COLO829 (cell line): ENCODE measurements at places on chromosomes 11 and 22.

DNA sequence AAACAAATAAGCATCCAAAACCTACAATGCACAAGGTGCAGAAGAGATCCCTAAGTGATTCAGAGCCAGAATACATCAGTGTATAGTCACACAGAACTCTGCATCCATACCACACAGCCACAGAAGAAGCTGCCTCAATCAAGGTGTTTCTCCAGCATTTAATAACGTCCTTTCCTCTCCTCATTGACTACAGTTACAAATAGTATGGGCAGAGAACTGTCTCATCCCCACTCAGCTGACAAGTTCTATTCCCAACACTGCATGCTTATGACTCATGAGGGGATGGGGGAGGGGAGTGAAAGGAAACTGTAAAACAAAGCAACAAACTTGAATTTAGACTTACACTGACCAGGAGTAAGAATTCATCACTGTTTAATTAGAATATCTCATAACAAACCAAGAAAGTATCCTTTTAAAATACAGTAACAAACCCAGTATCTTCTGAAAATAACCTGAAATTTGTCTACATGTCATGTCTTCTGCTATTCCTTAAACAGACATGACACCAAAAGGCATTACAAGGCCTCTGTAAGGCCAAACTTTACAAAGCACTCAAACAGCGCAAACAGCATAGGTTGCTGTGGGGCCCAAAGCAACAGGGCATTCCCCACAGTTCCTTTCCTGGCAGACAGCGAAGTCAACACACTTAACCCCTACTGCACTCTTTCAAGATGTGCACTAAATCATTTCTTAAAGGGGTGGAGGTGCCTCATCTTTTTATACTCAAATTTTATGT, 29.3 kb downstream of the CELF1 start:
- peak; percentile 87 for DNase-seq

- DNase-seq = no peak
Observed at GRCh38 chr11:41921746-41922390, 462.4 kb upstream of the LRRC4C start.

GRCh38 chr11:16859651-16860050, 121.2 kb downstream of the C11orf58 start:
- no peak for DNase-seq

- DNase-seq = no peak
Observed at GRCh38 chr11:77522215-77522614, 48.3 kb upstream of the PAK1 start.

GRCh38 chr22:31995046-31995445, 48.0 kb upstream of the SLC5A1 start:
- no peak for DNase-seq

DNA sequence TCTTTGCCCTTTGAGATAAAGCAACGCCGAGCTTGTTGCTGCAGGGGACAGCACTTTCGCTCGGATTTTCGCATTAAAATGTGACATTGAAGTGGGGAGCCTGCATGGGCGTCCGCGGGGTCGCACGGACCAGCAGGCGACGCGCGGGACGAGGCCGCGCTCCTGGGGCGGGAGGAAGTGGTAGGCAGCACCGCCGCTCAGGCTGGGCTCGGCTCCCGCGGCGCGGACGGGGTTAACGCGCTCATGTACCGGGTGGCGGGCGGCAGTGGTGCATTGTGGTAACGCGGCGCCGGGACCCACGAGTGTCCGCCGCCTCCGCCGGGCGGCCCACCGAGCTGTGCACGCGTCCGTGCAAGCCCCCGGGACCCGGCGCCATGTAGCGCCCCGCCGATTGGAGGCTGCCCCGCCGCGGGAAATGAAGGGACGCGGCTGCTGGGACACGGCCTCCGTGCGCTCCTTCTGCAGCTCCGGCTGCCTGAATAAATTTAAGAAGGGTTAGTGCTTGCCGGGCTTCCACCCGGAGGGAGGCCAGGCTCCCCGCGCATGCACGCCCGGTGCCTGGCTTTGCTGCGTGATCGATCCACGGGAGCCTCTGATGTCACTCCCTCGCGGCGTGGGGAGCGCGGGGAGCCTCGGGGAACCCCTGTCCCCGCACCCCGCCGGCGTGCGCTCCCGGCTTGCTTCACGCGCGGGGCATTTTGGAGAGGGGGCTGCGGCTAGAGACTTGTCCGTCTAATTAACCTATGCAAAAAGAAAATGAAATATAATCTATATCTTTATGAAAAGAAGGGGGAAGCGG, 127.7 kb downstream of the OSBP2 start:
- no peak for DNase-seq

DNA sequence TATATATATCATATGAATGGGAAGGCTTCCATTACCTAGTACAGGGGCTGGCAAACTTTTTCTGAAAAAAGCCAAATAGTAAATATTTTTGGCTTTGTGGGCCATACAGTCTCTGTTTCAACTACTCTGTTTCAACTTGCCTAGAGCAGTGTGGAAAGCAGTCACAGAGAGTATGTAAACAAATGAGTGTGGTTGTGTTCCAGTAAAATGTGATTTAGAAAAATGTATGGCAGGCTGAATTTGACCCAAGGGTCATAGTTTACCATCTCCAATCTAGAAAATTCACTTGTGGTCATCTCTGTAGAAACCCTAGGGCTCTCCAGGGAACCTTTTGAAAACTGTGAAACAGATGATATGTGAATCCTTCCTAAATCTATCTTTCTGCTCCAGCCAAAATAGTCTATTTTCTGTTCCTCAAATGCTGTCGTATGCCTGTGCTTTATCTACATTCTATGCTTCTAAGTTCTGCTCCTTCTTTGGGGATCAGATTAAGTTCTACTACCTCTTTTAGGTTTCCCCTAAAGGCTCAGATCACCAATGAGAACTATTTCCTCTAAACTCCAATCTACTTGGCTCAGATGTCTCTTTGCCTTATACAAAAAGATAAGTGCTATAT, 356.2 kb downstream of the METTL15 start:
- no peak for DNase-seq

GRCh38 chr11:22556381-22556780, 69.2 kb downstream of the FANCF start:
- DNase-seq = no peak

DNA sequence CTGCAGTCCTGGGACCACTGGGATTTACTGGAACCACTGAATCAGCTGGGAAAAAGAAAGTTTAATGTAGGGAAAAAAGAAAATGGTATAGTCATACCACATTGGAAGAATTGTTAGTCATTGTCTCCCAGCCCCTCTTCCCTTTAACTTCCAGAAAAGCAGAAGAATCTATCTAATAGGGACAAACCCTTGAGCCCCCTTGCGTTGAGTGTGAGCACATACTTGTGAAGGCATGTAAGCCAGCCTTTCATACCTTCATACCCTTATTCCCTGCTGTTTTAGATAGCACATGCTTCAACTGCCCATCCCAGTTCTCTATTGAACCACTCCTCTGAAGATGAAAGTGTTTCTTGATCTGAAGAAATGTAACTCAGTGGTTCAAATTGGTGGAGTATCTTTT, 6.6 kb downstream of the TREH start:
- no peak for DNase-seq

- no peak for DNase-seq
Observed at GRCh38 chr11:88478136-88478815, 140.7 kb upstream of the CTSC start.

GRCh38 chr11:94869186-94869585, 101.0 kb downstream of the AMOTL1 start:
- DNase-seq = no peak

- DNase-seq = no peak
Observed at GRCh38 chr11:122592641-122593040, 62.9 kb upstream of the UBASH3B start.

DNA sequence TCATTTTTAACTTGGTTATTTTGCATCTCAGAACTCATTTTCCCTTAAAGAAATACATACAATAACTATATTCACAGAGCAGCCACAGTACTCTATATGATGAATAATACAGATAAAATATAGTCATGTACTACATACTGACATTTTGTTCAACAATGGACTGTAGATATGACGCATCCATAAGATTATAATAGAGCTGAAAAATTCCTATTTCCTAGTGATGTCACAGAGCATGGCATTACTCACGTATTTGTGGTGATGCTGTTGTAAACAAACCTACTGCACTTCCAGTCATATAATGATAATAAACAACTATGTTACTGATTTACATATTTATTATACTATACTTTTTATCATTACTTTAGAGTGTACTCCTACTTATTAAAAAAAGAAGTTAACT, 38.7 kb downstream of the NARS2 start:
- DNase-seq = no peak

DNA sequence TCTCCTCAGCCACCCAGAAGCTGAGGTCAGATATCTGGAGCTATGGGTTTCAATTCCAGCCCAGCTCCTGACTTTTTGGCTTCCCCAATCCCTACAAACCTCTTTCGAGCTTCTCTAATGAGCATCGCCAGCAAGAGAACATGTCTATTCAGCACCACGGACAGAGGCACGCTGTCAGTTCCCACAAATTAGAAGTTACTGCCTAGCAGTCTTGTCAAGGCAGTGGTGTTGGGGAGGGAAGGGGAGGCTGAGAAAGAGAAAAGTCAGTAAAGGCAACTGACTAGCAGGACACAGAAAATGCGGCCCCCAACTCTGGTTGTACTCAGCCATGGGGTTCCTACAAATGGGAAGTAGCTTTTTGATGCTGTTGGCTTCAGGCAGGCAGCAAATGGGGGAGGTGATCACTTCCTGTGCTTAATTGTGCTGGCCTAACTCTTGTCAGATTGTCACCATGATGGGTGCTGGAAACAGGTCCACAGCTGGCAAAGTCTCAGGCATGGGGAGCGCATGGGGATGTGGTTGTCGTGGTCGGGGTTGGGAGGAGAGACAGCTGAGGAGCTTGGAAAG, 205.9 kb downstream of the ST3GAL4 start:
- peak; percentile 42 for DNase-seq

DNA sequence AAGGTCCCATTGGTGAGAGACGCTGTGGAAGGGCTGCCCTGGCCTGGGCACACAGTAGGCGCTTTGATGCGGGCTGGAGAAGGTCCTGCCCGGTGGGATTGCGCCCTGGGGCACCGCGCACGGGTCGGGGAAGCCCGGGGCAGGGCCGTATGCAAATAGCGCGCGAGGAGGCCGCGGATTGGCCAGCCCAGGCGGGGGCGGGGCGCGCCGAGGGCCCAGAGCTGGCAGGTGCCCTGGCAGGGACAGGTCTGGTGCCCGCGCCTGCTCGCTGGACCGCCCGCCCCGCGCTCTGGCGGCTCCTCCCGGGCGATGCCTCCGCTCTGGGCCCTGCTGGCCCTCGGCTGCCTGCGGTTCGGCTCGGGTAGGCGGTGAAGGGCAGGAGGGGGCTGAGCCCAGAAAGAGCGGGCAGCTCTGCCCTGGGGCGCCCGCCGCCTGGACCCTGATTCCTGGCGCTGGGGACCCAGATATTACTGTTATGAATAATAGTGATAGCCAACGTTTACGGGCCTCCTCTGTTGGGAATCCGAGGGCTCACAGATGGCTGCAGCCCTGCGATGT, at the start of gene UPK3A:
Gene UPK3A (plus strand): TSS at position 245 of the 558 bp plus-strand sequence. CDS start 65 bp downstream, at position 310.
- DNase-seq = no peak

DNA sequence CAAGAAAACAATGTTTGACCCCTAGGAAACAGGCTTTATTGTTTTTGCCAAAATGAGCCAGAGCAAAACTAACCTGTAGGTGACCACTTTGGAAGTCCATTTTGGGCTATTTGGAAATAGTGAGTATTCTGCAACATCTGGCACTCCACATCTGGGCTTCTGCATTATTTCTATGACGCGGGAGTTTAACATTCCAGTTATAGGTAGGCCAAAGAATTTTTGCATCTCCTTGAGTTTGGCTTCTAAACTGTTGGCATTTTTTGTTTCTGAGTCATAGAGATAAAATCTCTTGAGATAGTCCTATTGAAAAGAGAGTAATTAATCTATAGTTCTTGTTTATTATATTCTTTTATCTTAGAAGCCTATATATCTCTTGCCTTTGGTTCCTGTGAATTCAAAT, 2.9 kb downstream of the MMP7 start:
- no peak for DNase-seq

- DNase-seq = no peak
Observed at GRCh38 chr11:103453915-103454709, 344.9 kb downstream of the DYNC2H1 start.

- no peak for DNase-seq
Observed at GRCh38 chr11:108985945-108986279, 321.0 kb downstream of the DDX10 start.

- DNase-seq = peak; percentile 74
Observed at GRCh38 chr22:41285441-41285819, 557 bp downstream of the RANGAP1 start.

DNA sequence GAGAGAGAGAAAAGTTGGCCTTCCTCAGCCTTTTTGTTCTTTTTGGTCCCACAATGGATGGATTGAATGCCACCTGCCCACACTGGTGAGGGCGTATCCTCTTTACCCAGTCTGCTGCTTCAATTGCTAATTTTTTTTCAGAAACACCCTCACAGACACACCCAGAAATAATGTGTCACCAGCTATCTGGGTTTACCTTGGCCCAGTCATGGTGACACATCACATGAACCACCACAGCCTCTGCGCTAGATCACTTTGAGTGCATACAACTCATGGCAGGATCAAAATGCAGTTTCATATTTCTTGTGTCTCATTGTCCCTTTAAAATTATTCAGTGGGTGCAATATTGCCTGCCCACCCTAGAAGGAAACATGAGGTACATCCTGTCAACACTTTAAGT, 63.3 kb downstream of the ADAMTS15 start:
- no peak for DNase-seq

GRCh38 chr11:108019870-108020540, 11.3 kb downstream of the CUL5 start:
- DNase-seq = no peak

- no peak for DNase-seq
Observed at GRCh38 chr11:111330234-111330893, 32.0 kb downstream of the POU2AF3 start.

DNA sequence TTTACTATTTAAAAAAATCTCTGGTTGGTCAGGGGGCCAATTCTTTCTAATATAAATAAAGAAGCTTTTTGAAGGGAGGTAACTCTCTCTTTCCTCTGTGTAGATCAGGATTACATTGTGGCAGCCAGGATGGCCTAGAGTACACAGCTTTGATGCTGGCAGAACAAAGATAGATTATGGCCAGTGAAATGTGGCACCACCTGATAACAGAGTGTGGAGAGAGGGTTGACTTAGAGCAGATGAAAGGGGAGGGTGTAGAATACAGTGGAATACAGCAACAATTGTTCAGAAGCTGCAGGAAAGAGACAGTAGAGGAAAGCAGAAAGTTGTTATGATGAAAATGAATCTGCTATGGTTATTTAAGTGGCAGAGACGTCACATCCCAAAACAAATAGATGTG, 99.0 kb downstream of the FAR1 start:
- DNase-seq = no peak

DNA sequence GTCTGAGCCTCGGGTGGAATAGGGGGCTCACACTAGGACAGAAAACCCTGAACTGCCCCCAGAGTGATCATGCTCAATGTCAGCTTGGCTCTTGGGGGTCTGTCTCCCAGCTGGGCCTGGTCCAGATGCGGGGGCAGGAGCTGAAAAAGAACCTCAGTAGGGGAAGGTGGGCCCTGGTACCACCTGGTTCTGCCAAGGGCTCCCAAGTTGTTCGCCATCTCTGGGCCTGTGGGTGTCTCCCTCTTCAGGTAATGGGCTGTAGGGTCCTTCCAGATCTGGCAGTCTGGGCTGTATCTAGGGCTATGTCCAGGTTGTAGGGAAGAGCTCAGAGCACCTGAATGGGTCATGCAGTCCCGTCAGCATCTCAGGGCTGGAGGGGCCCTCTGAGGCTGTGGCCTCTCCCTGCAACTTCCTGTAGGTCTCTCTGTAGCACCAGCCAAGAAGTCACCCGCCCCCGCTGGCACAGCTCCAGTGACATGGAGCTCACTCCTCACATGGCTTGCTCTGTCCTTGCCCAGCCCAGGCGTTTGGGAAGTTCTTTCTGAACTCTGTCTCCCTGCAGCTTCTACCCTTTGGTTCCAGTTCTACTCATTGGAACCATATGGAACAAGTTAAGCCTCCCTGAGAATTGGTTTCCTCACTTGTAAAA, 33.0 kb upstream of the SOX10 start:
- DNase-seq = peak; percentile 94

GRCh38 chr11:61947486-61948210, 2.5 kb upstream of the BEST1 start:
- DNase-seq = peak; percentile 93
